Pulmonary artery endothelial cell (primary cell): ENCODE measurements at places on chromosomes 12 and 14. TPM values are rescaled to one million over a fixed set of nuclear protein-coding genes. Genes with fewer than 3 reads are reported as not detected.

Gene GALNT9
- 0.11 and 0.33 TPM in 2 replicates for total RNA-seq

Gene TAS2R30
- total RNA-seq = 2.2 and 3.5 TPM in 2 replicates

Gene PLCZ1
- 0.20 TPM in 1 of 2 replicates, not detected in the other for total RNA-seq

Gene FBRSL1
- 4.4 and 5.9 TPM in 2 replicates for total RNA-seq

Gene GALNT4
- 19.8 and 24.3 TPM in 2 replicates for total RNA-seq

Gene FGD4
- total RNA-seq = 25.6 and 30.4 TPM in 2 replicates

Gene FERMT2
- 112 and 125 TPM in 2 replicates for total RNA-seq

Gene CDKL1
- 19.9 and 45.8 TPM in 2 replicates for total RNA-seq

Gene CLEC7A
- total RNA-seq = 0.07 TPM in 2 replicates

Gene LRRK2
- 3.8 and 7.2 TPM in 2 replicates for total RNA-seq

Gene DEPDC4
- total RNA-seq = 0.20 and 0.56 TPM in 2 replicates

Gene PRPH
- total RNA-seq = 0.26 and 0.53 TPM in 2 replicates

Gene CATSPERB
- total RNA-seq = not detected in 2 replicates

Gene DIABLO
- 56.6 and 62.1 TPM in 2 replicates for total RNA-seq

Gene OR4E2
- total RNA-seq = not detected in 2 replicates

Gene KIF21A
- 9.1 and 16.6 TPM in 2 replicates for total RNA-seq

Gene TAS2R19
- 3.9 and 4.1 TPM in 2 replicates for total RNA-seq

Gene FAM161B
- 1.5 and 2.6 TPM in 2 replicates for total RNA-seq

Gene NRXN3
- total RNA-seq = 0.04 and 0.07 TPM in 2 replicates

Gene GDF3
- total RNA-seq = 0.13 TPM in 1 of 2 replicates, not detected in the other

Gene TEX22
- total RNA-seq = 0.13 and 0.14 TPM in 2 replicates

Gene PPFIA2
- total RNA-seq = 0.40 TPM in 1 of 2 replicates, not detected in the other

Gene OAS1
- total RNA-seq = 8.1 and 14.2 TPM in 2 replicates

Gene MIP
- 0.07 and 0.20 TPM in 2 replicates for total RNA-seq

Gene TTC6
- under 0.01 TPM in 1 of 2 replicates, not detected in the other for total RNA-seq

Gene SMIM41
- 0.07 and 0.21 TPM in 2 replicates for total RNA-seq

Gene GRIP1
- 0.14 TPM in 1 of 2 replicates, not detected in the other for total RNA-seq
